Lower lobe of right lung (tissue), 2 donors: ENCODE measurements at places on chromosomes 7 and 10. TPM values are rescaled to one million over a fixed set of nuclear protein-coding genes. Genes with fewer than 3 reads are reported as not detected.

- no peaks in the 10 kb centered on the region for H3K27me3 ChIP-seq
- H3K27ac ChIP-seq, result no peak overlapping the region
- no peaks in the 10 kb centered on the region for H3K36me3 ChIP-seq
Measured at GRCh38 chr7:112500619-112501018, 19.8 kb downstream of the LSMEM1 start.

GRCh38 chr7:117119192-117119924, 166.1 kb downstream of the ST7 start:
- H3K4me1 ChIP-seq, result peaks cover 7% of the 10 kb centered on the region
- H3K27ac ChIP-seq, result no peak overlapping the region
- H3K27me3 ChIP-seq, result no peaks in the 10 kb centered on the region
- DNase-seq, result peak; percentile 69
- H3K36me3 ChIP-seq, result peaks cover 6% of the 10 kb centered on the region
- H3K4me3 ChIP-seq, result no peak overlapping the region

GAD2 gene
- not detected for total RNA-seq

DNA sequence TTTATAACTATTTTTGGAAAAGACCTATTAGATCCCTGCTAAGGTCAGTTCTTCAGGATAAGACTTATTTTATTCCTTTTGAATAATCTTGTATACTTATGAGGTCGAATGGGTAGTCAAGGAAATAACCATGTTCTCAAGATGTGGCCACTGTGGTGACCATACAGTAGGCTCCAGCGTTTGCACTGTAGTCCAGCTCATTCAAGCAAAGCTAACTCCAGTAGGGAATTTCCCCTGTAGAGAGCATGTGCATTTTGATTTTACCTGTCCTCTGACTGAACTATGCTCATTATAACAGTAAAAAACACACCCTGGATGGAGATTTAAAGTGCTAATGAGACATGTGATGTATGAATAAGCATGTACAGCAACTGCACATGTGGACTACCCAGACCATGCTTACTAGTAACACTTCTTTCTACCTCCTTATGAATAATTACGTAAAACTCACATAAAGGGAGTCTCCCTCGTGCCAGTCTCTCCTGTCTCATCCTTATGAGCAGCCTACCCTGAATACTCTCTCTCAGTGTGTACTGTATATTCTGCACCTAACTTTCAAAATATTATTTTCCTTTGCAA, 32.4 kb upstream of the SEMA3E start:
- no peak for DNase-seq
- no peak overlapping the region for H3K4me3 ChIP-seq
- H3K36me3 ChIP-seq, result no peaks in the 10 kb centered on the region
- no peaks in the 10 kb centered on the region for H3K4me1 ChIP-seq

GRCh38 chr10:71112138-71112785, 100.1 kb upstream of the UNC5B start:
- DNase-seq, result no peak
- H3K27ac ChIP-seq, result no peak overlapping the region
- H3K4me1 ChIP-seq, result no peaks in the 10 kb centered on the region
- H3K4me3 ChIP-seq, result no peak overlapping the region

HOXA2 gene
- total RNA-seq, result 1.5 TPM
